ENCODE measurements at places on chromosomes 13 and 19.
A peak's percentile ranks its signal among the peaks of the same experiment; 100 is the strongest.

GRCh38 chr19:49988433-49988832 is 27.5 kb upstream of the SIGLEC11 start:
- DNase-seq, result no peak

- DNase-seq, result no peak
These were observed 8.5 kb downstream of the UBXN6 start for GRCh38 chr19:4449022-4449638.

DNA sequence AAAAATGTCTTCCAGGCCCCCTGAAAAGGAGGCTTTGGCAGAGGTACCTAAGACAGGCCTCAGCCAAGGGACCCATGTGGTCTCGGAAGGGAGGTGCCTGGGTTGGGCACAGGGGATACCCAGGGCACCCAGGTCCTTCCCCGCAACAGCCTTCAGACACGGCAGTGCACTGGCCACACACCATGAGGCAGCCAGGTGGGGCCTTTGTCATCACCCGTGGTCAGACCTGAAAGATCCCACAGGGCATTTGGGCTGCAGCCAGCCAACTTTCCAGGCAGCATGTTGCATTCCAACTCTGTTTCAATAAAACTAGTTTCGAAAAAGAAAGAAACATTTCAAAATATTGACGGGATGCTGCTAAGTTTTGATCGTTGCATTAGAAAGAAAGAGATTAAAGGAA is 4.7 kb upstream of the TUBGCP3 start:
- no peak for DNase-seq

GRCh38 chr13:90233933-90234672 is 1113.4 kb upstream of the MIR17HG start:
- no peak for DNase-seq

- DNase-seq, result peak; percentile 15
These were observed 1.4 kb downstream of the PARP4 start for GRCh38 chr13:24511019-24511815.

DNA sequence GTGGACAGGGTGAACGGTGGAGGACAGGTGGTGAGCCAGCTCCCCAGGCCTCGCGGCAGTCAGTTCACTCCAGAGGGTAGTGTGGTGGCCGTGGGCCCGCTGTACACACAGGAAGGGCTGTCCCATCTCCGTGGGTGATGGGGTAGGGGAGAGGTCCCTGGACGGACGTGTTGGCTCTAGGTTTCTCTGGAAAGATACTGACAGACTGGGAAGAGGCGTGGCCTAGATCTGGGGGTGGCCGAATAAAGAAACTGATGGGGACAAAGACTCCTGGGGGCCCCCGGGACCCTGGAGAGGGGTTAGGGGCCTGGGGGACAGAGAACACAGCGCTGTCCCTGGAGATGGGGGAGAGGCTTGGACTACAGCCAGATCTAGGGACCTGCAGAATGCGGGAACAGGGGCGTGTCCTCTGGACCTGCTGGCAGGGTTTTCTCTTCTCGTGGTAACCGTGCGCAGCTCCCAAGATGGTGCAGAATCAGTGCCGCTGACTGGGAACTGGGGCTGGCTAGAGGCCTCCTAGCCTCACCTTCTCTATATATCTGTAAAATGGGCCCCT is 4.0 kb upstream of the PRAM1 start:
- no peak for DNase-seq

DNA sequence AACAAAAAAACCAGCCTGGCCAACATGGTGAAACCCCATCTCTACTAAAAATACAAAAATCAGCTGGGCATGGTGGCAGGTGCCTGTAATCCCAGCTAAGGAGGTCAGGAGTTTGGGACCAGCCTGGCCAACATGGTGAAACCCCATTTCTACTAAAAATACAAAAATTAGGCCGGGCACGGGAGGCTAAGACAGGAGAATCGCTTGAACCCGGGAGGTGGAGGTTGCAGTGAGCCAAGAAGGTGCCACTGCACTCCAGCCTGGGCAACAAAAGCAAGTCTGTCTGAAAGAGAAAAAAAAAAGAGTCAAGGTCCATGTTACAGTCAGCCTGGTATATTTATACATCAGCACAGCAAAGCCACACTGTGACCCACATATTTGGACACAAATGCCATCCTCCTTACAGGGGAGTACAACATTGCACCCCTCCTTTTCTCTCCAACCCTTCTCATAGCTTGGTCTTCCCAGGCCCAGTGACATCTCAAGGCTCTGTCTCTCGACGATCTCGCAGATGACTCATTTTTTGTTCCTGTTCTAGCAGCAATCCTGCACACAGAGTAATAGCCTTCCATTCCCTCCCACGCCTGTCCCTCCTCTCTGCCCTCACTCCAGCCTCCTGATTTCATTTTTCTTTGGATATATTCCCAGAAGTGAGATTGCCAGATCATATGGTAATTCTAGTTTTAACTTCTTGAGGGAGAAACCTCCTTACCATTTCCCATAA is 21.0 kb upstream of the DPP9 start:
- DNase-seq, result no peak
